GM10248 (cell line): ENCODE measurements at places on chromosomes 11 and 22.

GRCh38 chr22:35426801-35427140, 26.8 kb downstream of the MCM5 start:
- DNase-seq = no peak

DNA sequence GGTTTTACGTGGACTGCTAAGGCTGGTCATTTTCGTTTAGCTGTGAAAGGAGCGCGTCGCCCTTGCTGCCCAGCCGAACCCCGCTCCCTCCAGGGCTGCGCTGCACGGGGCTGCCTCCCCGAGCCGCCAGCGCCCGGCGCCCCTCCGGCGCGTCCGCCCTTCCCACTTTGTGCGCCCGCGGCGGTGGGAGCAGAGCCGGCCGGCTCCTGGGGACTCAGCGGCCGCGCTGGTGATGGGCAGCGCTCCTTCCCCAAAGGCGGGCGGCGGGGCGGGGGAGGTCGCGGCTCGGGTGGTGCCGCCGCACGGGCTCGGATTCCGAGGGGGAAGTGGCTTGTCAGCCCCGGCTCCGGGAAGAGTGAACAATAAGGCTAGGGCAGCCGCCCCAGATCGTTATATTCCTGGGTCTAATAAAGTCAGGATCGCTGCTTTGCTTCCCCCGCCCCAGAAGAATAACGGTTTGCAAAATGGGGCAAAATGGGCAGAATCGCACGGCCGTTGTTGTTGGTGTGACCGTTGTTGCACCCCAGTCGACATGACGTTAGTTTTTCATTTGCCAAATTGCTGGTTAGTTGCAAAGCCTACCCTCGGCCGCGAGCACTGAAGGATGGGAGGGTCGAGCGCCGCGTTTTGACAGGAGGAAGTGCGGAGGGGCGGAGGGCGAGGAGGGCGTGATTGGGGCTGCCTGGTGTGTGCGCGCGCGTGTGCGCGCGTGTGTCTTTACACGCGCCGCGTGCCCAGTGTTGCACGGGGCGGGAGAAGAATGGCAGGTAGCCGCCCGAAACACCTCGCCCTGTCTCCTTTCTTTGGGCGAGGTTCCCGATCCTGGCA, 745 bp downstream of the NCAM1 start:
- peak; percentile 12 for DNase-seq

DNA sequence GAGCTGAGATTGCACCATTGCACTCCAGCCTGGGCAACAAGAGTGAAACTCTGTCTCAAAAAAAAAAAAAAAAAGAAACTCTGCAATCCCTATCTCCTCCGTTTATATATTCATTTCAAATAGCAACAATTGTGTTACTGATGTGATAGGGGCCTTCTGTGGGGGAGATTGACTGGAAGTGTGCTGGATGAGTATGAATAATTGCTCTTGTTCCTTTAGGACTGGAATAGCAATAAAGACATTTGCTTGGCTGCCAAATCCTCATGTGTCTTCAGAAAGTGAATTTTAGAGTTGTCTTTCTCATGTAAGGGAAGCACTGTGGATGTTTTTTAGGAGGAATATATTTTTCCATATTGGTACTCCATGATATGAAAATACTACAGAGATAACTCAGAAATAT, 21.1 kb upstream of the ME3 start:
- DNase-seq = no peak

DNA sequence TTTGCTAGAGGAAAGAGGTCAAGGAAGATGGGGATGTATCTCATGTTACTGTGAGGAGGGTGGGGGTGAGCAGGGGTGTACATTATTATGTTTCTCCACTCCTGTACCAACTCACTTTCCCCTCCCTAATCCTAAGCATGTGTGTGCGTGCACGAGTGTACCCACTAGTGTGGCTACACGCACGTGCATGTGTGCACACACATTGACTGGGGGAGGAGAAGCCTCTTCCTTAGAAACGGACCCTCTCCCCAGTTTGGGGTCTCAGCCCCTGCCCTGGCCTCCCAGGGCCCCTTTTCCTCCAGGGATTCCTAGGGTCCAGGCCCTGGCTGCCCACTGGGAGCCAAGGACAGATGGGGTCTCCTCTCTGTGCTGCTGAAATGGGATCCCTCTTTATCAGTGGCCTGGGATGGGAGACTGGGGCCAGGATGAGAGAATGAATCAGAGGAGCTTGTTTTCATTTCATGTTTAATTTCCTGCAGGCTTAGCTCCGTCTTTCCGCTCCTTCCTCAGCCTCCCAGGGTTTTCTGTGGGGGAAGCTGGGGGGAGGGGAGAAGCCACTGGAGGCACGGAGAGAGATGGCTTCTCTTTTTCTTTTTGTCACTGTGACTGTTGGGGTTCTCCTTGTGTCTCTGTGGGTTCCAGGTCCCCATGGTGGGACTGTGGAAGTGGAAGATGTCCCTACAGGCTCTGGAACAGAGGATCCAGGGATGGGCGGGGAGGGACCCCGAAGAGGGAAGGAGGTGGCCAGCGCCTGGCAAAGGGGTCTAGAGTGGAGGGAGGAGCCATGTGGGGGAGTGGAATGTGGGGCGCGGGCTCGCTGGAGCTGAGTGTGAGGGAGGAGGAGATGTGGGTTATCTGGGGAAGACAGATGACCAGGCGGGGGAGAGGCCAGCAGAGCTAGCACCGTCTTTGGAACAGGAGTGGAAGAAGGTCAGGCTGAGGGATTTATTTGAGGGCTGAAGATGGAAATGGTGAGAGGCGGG, 40.3 kb downstream of the ALX4 start:
- no peak for DNase-seq

DNA sequence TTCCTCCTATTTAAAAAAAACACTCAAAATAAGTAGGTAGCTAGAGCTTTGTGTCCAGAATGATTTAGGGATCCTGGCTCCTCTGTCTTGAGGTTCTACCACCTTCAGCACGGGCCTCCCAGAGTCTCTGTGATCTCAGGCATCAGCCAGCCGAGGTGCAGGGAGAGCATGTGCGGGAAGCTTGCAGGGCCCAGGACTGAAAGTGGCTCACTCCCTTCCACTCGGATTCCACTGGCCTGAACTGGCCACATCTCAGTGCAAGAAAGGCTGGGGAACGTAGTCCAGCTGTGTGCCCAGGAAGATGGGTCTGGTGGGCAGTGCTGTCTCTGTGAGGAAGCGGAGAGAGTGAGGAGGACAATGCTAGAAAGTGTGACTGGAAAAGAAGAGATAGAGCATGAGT, 68.3 kb upstream of the MYOD1 start:
- DNase-seq = no peak

DNA sequence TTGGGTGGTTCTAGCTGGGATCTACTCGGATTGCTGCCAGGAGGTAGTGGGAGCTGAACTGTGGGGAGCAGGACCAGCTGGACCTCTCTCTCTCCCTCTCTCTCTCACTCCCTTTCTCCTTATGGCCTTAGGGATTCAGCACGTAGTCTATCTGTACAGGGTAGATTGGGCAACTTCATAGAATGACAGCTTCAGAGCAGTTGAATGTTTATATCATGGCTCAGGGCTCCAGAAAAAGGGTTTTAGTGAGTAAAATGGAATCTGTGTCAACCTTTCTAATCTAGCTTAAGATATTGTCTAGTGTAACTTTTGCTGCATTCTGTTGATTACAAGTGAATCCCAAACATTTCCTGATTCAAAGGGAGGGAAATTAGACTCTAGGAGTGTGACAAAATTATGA, 127.7 kb upstream of the PDGFD start:
- DNase-seq = no peak

- peak; percentile 8 for DNase-seq
Measured at GRCh38 chr22:44211946-44212930, 31.5 kb downstream of the PARVG start.

GRCh38 chr11:47222696-47223095, 7.9 kb downstream of the DDB2 start:
- no peak for DNase-seq

DNA sequence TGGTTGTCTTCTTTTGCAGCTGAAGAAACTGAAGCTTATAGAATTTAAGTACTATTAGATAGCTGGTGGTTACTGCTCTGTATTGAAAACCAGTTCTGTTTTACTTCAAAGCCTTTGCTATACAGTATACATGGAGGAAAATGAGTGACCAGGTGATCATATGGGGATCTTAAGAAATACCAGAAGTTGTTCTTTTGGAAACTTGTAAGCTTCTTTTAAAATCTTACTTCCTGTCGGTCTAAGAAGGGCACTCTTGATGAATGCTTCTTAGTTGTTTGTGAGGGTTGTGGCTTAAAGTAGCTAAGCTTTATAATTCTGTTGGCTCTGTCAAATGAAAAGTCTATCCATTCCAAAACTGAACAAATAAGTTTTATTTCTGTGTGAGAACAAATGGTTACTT, 55.2 kb downstream of the PDE3B start:
- DNase-seq = no peak

DNA sequence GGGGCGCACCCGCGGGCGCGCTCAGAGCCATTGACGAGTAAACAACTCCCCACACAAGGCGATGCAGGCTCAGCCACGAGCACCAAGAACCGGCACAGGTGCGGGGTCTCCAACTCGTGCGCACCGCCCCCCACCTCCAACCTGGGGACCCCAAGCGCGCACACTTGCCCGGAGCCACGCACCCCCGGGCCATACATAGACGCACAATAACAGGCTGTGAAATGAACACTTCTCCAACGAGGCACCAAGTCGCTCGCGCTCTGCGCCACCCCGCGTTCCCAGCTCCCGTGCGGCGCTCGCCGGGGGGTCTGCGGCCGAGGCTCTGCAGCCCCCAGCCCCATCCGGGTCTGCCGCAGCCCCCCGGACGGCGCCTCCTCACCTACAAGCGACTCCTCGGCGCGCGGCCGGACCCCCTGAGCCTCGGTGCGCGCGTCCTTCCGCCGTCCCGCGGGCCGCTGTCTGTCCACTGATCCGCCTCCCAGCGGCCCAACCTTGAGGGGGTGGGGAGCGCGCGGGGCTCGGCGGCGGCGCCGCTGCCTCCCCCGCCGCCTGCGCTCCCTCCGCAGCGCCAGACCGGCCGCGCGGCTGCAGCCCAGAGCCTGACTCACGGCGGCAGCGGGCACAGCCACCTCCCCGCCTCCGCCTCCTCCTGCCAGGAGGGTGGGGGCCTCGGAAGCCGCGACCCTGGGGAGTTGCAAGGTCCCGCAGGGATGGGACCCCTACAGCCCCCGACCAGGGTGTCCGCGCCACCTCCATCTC, 1.6 kb downstream of the IFITM10 start:
- DNase-seq = no peak

GRCh38 chr22:25545672-25546071, 18.8 kb upstream of the GRK3 start:
- DNase-seq = no peak

DNA sequence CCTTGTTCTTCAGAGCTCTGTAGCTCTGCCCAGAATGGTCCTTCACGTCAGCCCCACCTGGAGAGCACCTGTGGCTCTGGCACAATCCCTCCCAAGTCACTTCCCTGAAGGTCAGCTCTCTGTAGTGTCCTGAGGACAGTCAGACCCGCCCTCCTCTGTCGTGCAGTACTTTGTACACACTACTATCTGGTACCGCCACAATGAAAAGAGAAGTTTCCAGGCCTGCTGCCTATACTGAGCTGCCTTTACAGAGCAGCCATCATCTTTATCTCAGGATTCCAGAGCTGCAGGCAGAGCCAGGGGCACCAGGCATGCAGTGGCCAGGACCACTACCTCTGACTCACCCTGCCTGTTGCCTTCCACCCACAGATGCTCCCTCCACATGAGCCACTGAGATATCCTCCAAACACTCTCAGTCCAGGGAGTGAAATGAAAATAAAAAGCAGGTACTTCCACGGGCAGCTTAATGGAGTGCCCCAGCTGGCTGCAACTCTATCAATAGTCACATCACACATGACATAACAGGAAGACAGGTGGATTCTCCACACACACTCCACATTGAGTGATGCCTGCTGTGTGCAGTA, 7.3 kb downstream of the PACSIN2 start:
- no peak for DNase-seq

- DNase-seq = no peak
Measured at GRCh38 chr11:6233984-6234386, 451 bp downstream of the FHIP1B start.

GRCh38 chr11:117231842-117232091, at the start of gene PCSK7:
Gene PCSK7, minus strand, starts transcription at chr11:117232073. Its CDS starts 2,229 bp downstream, at chr11:117229844.
- no peak for DNase-seq

DNA sequence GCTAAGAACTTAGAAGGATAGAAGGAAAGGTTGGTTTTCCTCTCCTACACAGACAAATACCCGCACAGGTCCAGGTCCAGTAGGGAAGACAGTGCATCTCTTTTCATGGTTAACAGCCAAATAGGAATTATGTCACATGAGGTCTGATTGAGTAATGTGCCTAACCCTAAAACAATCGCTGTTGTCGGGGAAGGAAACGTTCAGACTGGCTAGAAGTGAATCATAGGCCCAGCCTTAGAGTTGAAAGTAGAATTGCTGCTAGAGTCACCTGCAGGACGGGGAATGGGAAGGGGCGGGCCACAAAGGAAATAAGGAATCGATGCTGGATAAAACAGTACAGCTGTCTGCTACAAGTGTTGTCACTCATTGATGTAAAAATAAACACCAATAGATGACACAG, 12.4 kb upstream of the HTATIP2 start:
- no peak for DNase-seq

DNA sequence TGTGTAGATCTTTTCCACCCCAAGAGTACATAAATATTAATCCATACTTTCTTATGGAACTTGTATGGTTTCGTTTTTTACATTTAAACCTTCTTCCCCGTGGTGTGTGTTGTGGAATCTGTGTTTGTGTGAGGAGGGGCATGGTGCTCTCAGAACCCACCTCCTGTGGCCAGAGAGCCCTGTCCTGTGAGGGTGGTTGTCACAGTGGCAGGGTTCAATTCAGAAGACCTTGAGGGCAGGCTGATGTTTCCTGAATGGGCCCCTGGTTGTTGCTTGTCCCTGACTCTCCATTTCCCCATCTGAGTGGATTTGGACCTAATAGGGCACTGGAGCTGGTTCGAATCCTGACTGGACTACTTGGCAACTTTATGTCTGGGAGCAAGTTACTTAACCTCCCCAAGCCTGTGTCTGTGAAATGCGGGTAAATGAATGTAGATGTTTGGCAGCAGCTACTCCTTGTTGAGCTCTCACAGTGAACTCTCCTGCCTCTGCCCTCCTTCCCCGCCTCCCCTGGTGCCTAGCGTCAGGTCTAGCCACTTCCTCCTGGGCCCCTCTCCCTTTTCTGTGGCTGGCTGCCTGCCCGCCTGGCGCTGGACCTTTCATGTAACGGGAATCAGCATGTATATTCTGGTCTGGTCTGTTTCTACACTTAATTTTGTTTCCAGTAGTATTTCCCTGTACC, 7.3 kb downstream of the NEAT1 start:
- DNase-seq = no peak

GRCh38 chr11:111764621-111765020, 1.6 kb downstream of the PPP2R1B start:
- no peak for DNase-seq

- peak; percentile 53 for DNase-seq
Measured at GRCh38 chr22:45318558-45319323, 9.0 kb downstream of the FAM118A start.

- DNase-seq = no peak
Measured at GRCh38 chr11:114612686-114613085, 17.1 kb upstream of the NXPE4 start.
